ENCODE measurements at places on chromosomes 2 and 18. TPM values are rescaled to one million over a fixed set of nuclear protein-coding genes. Genes with fewer than 3 reads are reported as not detected.

VSNL1 gene
- total RNA-seq = 3.3 TPM

LAMA3 gene
- 0.90 TPM for total RNA-seq

CPLX4 gene
- not detected for total RNA-seq

SLC40A1 gene
- 60.4 TPM for total RNA-seq

TNFRSF11A gene
- 15.2 TPM for total RNA-seq

IL1RL2 gene
- total RNA-seq = 0.19 TPM

IRS1 gene
- total RNA-seq = 7.5 TPM

ADRA2B gene
- 3.5 TPM for total RNA-seq

- no peak overlapping the region for H3K27ac ChIP-seq
- H3K36me3 ChIP-seq = no peaks in the 10 kb centered on the region
- peaks cover 14% of the 10 kb centered on the region for H3K4me1 ChIP-seq
- DNase-seq = no peak
These were observed 3.6 kb upstream of the SH2D6 start for GRCh38 chr2:85414761-85415553.

DNA sequence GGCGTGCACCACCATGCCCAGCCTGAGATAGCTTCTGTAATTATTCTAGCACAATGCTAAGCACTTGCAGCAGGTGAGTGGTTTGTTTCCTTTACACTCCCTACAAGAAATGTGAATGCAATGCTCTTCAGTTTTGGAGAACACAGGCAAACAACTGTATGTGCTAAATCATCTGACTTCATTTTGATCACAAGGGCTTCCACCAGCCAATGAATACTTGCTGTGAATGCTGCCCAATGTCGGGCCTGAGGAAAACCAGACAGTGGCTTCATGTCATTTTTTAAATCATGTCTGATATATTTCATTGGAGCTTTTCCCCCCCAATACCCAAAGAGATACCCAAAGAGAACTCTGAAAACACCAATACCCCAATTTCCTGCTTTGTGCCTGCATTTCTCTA, 155.6 kb upstream of the XPO1 start:
- no peaks in the 10 kb centered on the region for H3K4me1 ChIP-seq
- no peak for DNase-seq
- H3K4me3 ChIP-seq = peak overlapping the region; percentile 75
- H3K27me3 ChIP-seq = no peaks in the 10 kb centered on the region

DNA sequence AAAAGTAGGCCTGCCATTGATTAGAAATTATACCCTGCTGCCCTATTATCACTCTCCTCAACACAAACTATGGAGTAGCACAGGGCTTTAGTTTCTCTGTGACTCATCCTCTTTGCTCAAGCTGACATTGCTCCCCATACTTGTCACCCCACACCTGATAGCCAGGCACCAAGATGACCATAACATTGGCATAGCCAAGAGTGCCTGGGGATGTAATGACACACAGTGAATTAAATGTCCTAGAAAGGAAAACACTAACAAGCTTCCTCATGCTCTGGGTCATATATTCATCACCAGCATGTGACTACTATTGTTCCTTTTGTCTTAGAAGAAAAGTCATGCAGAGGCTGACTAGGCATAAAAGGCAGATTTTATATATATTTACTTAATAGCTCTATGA, 137.8 kb upstream of the RND3 start:
- H3K27me3 ChIP-seq = no peaks in the 10 kb centered on the region
- no peak for DNase-seq
- H3K27ac ChIP-seq = no peak overlapping the region
- H3K36me3 ChIP-seq = no peaks in the 10 kb centered on the region
- H3K4me3 ChIP-seq = no peak overlapping the region

GRCh38 chr2:64114063-64114911, 29.9 kb downstream of the PELI1 start:
- peak overlapping the region; percentile 54 for H3K4me3 ChIP-seq
- peak; percentile 57 for DNase-seq
- H3K4me1 ChIP-seq = peaks cover 7% of the 10 kb centered on the region
- H3K36me3 ChIP-seq = peaks cover 2% of the 10 kb centered on the region

GRCh38 chr2:147420947-147421675, 423.7 kb upstream of the ACVR2A start:
- H3K36me3 ChIP-seq = no peaks in the 10 kb centered on the region
- DNase-seq = no peak
- no peak overlapping the region for H3K27ac ChIP-seq
- H3K4me3 ChIP-seq = no peak overlapping the region

GRCh38 chr2:238861766-238862315, 14.0 kb downstream of the TWIST2 start:
- H3K4me1 ChIP-seq = peaks cover 9% of the 10 kb centered on the region
- peak; percentile 17 for DNase-seq
- no peak overlapping the region for H3K27ac ChIP-seq
- H3K4me3 ChIP-seq = no peak overlapping the region

DNA sequence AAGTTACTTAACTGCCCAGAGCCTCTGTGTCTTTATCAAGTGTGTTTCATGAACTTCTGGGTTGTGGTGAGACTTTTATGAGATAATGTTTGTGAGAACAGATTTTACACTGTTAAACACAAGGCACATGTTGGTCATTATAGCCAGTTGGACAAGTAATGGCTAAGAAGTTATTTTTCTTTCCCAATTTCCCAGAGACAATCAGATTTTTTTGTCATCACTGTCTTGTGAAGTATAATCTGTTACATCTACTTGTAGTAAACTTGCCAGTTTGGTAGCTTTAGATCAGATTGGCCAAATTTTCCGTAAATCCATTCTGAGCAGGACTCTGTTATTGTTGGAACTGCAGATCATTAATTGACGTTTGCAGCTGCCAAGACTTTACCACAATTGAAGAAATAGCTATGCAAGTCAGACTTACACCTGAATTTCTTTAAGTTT, 838.8 kb downstream of the SLC4A3 start:
- H3K36me3 ChIP-seq = no peaks in the 10 kb centered on the region
- H3K27ac ChIP-seq = no peak overlapping the region
- no peaks in the 10 kb centered on the region for H3K27me3 ChIP-seq
- H3K4me3 ChIP-seq = no peak overlapping the region
- no peak for DNase-seq
- H3K4me1 ChIP-seq = no peaks in the 10 kb centered on the region

- no peak overlapping the region for H3K27ac ChIP-seq
- DNase-seq = peak; percentile 97
- H3K36me3 ChIP-seq = no peaks in the 10 kb centered on the region
- H3K4me1 ChIP-seq = no peaks in the 10 kb centered on the region
- H3K27me3 ChIP-seq = peaks cover 70% of the 10 kb centered on the region
These were observed 1.1 kb upstream of the ZBTB7C start for GRCh38 chr18:48410095-48410920.

GRCh38 chr2:151407281-151407680, 2.4 kb upstream of the RIF1 start:
- no peaks in the 10 kb centered on the region for H3K27me3 ChIP-seq
- H3K4me1 ChIP-seq = no peaks in the 10 kb centered on the region
- DNase-seq = no peak
- no peak overlapping the region for H3K27ac ChIP-seq

- H3K36me3 ChIP-seq = no peaks in the 10 kb centered on the region
- H3K4me3 ChIP-seq = no peak overlapping the region
- no peak for DNase-seq
- no peaks in the 10 kb centered on the region for H3K4me1 ChIP-seq
These were observed 678.5 kb downstream of the ARHGAP15 start for GRCh38 chr2:143807671-143808070.

GRCh38 chr2:108587621-108588020, 53.4 kb downstream of the LIMS1 start:
- H3K4me3 ChIP-seq = no peak overlapping the region
- H3K4me1 ChIP-seq = peaks cover 15% of the 10 kb centered on the region
- DNase-seq = no peak
- H3K27ac ChIP-seq = no peak overlapping the region
- H3K27me3 ChIP-seq = no peaks in the 10 kb centered on the region

GRCh38 chr2:27638037-27638637, 9.3 kb downstream of the GPN1 start:
- H3K4me3 ChIP-seq = no peak overlapping the region
- no peak for DNase-seq
- no peaks in the 10 kb centered on the region for H3K4me1 ChIP-seq
- no peak overlapping the region for H3K27ac ChIP-seq
- H3K27me3 ChIP-seq = no peaks in the 10 kb centered on the region

- no peaks in the 10 kb centered on the region for H3K36me3 ChIP-seq
- H3K4me1 ChIP-seq = no peaks in the 10 kb centered on the region
- no peak overlapping the region for H3K4me3 ChIP-seq
These were observed 20.7 kb upstream of the DPP10 start for GRCh38 chr2:114421781-114422180.

DNA sequence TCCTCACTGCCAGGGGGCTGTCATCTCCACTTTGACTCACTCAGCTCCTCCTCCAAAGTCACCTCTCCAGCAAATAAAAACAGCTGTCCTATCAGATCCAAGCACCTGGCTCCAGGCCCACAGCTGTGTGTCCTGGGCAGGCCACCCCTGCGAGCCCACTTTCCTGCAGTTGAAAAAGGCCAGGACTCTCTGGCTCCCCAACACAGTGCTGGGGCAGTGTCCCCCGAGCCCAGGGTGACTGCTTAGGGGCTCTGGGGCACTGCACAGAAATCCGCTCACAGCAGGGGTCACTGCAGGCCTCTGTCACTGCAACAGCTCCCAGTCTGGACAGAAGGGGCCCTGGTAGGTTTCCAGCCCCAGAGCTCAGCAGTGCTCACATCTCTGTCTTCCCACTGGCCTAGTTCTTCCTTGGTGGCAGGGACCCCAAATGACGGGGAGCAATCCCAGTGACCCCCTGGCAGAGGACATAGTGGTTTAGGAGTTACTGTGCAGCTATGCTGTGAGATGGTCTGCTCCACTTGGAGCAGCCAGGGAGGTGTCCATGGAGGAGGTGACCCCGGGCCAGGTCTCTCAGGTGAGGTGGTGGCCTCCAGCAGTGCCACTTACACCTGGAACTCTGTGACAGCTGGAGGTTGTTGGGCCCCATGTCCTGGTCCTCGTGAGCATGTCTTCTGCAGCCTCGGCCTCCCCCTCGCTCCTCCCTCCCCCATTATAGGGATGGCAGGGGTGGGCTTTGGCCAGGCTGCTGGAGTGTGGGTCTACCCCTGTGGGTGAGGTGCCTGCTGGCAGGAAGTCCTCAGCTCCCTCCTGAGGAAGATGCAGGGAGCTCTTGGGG, 35.5 kb downstream of the HS6ST1 start:
- DNase-seq = no peak
- no peaks in the 10 kb centered on the region for H3K27me3 ChIP-seq
- no peak overlapping the region for H3K27ac ChIP-seq
- H3K4me1 ChIP-seq = no peaks in the 10 kb centered on the region
- peaks cover 57% of the 10 kb centered on the region for H3K36me3 ChIP-seq

DNA sequence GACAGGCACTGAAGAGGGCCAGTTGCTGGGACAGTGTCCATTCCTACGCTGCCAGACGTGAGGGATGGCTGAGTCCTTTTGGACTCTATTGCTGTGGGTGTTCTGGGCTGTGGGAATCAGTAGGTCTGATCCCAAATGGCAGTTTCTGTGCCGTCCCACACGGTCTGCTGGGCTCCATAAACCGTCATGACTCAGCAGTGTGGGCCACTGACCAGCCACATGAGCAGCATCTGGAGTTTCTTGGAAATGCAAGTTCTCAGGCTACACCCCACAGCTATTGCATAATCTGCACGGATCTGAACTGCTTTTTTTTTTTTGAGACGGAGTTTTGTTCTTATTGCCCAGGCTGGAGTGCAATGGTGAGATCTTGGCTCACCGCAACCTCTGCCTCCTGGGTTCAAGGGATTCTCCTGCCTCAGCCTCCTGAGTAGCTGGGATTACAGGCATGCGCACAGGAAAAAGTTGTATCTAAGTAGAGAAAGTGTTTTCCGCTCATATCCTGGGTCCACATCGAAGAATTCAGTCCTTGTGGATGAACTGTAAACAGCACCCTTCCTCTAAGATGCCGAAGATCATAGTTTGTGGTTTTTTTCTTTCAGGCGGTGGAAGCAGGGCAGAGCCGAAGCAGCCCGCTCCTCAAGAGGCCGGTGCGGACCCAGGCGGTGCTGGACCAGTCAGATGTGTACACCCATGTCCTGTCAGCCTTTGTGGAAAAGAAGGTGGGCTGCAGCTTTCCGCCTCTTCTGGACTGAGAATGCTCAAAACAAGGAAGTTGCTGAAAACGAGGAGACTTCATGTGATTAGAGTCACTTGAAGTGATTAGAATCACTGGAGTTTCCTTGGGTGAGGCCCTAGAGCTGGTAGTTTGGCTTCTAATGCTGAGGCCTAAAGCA, 25.5 kb downstream of the RMC1 start:
- no peak overlapping the region for H3K4me3 ChIP-seq
- H3K27me3 ChIP-seq = no peaks in the 10 kb centered on the region
- peaks cover 87% of the 10 kb centered on the region for H3K36me3 ChIP-seq

DNA sequence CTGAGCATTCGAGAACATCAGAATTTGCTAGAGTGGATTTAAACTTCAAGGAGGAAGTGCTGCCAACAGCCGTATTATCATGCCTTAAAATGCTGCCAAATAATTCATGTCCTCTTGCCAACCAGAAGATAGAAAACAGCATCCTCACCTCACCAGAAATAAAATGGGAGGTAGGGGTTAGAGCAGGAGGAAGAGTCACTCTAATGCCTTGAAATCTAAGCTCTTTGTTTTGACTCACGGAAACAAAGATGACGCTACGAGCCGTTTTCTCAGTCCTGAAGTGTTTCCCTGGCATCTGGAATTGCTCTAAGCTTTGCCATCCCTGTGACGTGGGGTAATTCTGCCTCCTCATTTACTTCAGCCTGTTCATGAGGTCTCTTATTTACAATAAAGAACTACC, 97.1 kb downstream of the PRPF40A start:
- no peaks in the 10 kb centered on the region for H3K4me1 ChIP-seq
- DNase-seq = no peak
- no peak overlapping the region for H3K27ac ChIP-seq
- no peaks in the 10 kb centered on the region for H3K27me3 ChIP-seq

GRCh38 chr2:181471783-181472182, 14.6 kb downstream of the ITGA4 start:
- no peaks in the 10 kb centered on the region for H3K4me1 ChIP-seq
- H3K27ac ChIP-seq = no peak overlapping the region
- H3K27me3 ChIP-seq = no peaks in the 10 kb centered on the region
- DNase-seq = no peak
- H3K36me3 ChIP-seq = no peaks in the 10 kb centered on the region

- H3K27ac ChIP-seq = no peak overlapping the region
- no peaks in the 10 kb centered on the region for H3K27me3 ChIP-seq
- no peak for DNase-seq
These were observed 494.7 kb downstream of the STK39 start for GRCh38 chr2:167752734-167753133.

GRCh38 chr2:217307023-217307422, 447.2 kb upstream of the TNP1 start:
- H3K27ac ChIP-seq = no peak overlapping the region
- H3K27me3 ChIP-seq = no peaks in the 10 kb centered on the region
- no peak for DNase-seq
- no peaks in the 10 kb centered on the region for H3K4me1 ChIP-seq
- H3K36me3 ChIP-seq = no peaks in the 10 kb centered on the region

- no peak overlapping the region for H3K4me3 ChIP-seq
- H3K4me1 ChIP-seq = no peaks in the 10 kb centered on the region
- H3K27ac ChIP-seq = no peak overlapping the region
These were observed 26.1 kb downstream of the MPHOSPH10 start for GRCh38 chr2:71156573-71156972.
